ENCODE measurements at places on chromosomes 5 and 9.

DNA sequence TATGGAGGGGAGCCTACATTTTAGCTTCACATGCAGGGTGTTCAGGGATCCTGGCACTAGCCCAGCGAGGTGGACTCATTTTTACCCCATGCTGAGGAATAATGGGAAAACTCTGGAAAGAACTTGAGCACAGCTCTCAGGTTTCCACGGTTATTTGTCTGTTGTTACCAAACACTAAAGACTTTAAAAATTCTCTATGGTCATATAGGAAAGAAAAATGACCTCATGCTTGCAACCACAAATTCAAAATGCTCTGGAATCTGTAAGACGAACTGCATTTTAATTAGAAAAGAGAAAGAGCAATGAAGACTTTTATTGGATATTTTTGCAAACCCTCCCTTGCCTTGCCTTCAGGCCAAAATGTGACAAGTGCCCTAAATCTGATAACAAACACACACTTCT lies 606.9 kb downstream of the EBF1 start:
- DNase-seq, result peak; percentile 11

DNA sequence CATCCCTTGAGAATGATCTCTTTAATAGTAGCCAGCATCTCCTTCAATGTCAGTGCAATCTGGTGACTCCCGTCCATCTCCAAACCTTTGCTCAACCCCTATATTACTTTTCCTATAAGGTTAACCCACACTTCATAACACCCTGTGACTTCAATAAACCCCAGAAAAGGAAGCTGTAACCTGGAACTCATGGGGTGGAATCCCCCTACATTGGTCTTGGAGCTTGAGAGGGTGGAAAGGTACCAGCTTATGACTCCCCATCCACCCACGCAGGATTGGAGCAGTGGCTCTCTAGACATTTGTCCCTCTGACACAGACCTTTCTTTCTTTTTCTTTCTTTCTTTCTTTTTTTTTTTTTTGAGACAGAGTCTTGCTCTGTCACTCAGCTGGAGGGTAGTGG lies 54.7 kb upstream of the ZFR start:
- no peak for DNase-seq

- no peak for DNase-seq
Measured at GRCh38 chr9:14258156-14258555, 55.8 kb downstream of the NFIB start.

DNA sequence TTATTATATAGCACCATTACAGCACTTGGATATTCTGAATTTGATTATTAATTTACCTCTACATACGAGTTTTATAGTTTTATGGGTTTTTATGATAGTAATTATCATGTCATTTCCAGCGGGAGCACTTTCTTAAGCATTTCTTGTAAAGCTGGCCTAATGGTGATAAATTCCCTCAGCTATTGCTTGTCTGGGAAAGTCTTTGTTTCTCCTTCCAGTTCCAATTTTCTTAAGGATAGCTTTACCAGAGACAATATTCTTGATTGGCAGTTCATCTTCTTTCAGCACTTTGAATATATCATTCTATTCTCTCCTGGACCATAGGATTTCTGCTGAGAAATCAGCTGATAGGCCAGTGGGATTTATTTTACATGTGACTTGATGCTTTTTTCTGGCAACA lies 505.4 kb downstream of the TMEM232 start:
- DNase-seq, result no peak

- peak; percentile 93 for DNase-seq
Measured at GRCh38 chr5:150599917-150600511, 40.4 kb upstream of the SYNPO start.

GRCh38 chr9:113941056-113941455 lies 64.9 kb downstream of the ZNF618 start:
- no peak for DNase-seq

GRCh38 chr5:41406424-41406823 lies 104.0 kb downstream of the PLCXD3 start:
- no peak for DNase-seq

DNA sequence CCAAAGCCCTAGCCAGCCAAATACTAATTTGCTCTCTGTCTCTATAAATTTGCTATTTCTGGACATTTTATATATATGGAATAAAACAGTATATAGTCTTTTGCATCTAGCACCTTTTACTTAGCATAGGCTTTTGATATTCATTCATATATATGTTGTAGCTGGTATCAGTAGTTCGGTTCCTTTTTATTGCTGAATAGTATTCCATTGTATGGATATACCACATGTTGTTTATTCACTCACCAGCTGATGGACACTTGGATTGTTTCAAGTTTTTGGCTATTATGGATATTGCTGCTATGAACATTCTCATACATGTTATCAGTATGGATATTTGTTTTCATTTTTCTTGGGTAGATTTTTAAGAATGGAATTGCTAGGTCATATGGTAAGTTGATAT lies 23.8 kb upstream of the KIAA1958 start:
- no peak for DNase-seq

- no peak for DNase-seq
Measured at GRCh38 chr5:175207321-175208040, 236.5 kb downstream of the DRD1 start.

DNA sequence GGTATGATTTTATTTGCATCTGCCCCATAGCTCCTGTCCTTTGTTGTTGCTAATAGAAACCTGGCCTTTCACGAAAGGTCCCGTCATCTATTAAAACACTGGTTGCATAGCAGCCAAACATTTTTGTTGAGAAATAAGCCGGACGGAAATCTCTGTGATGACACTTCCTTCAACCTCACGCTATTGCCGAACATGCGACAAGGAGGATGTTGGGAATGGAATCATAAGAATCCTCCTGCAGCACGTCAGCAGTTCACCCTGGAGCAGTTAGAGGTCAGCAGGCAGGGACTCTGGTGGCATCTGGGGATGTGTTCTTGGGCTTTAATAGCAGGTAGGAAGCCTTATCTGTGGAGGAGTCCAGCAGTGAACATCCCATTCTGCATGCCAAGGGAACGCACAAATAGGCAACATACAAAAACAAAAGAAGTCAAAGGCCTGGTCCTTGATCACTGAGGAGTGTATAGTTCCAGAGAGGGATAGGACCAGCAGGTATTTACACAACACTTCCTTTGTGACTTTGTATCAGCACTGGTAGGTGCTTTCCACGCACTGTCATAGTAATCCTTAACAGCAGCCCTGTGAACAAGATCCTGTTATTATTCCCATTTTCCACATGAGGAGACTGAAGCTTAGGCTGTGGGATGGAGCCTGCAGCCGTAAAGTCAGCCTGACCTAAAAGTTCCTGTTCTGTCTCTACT lies 33.4 kb downstream of the ARHGAP26 start:
- no peak for DNase-seq

- DNase-seq, result no peak
Measured at GRCh38 chr9:126055381-126055985, 271.1 kb upstream of the MVB12B start.

- DNase-seq, result no peak
Measured at GRCh38 chr5:30749971-30750370, 443.5 kb upstream of the CDH6 start.

- no peak for DNase-seq
Measured at GRCh38 chr5:86523718-86524117, 94.0 kb upstream of the COX7C start.

- DNase-seq, result no peak
Measured at GRCh38 chr9:97769208-97769607, 72.1 kb upstream of the XPA start.
